ENCODE measurements at places on chromosomes 7 and 10. TPM values are rescaled to one million over a fixed set of nuclear protein-coding genes. Genes with fewer than 3 reads are reported as not detected.

Gene DLX5
- total RNA-seq, result not detected

Gene FRMPD2
- 1.6 TPM for total RNA-seq

Gene TEX47
- total RNA-seq, result not detected

Gene LLCFC1
- total RNA-seq, result not detected

Gene PNPLA8
- 46.4 TPM for total RNA-seq

Gene TET1
- 31.6 TPM for total RNA-seq

Gene PRPS1L1
- total RNA-seq, result not detected

Gene NEUROD6
- total RNA-seq, result not detected

Gene ADAM12
- 18.4 TPM for total RNA-seq

Gene HOXA1
- not detected for total RNA-seq

Gene CPXM2
- not detected for total RNA-seq

Data from glutamatergic neuron (in vitro differentiated cells).